ENCODE measurements at places on chromosomes 2 and 18.

- no peak for DNase-seq
These were observed 152.1 kb downstream of the THSD7B start for GRCh38 chr2:136917411-136917881.

DNA sequence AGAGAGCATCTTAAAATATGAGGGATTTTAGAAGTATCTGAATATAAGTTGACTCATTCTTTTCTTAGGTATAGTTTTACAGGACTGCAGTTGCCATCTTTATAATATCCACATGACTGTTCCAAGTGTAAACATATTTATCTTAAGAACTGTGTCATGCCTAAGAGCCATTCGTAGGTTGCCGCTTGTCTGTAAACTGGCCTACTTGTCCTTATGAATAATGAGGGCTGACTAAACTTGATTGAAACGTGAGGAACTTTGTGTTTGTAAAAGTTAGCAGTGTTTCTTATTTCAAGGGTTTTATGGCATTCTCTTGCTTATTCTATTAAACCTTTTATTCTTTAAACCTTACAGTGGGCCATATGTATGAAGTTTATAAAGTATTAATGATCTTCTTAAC, 99.6 kb downstream of the MAP3K20 start:
- no peak for DNase-seq

GRCh38 chr2:8515864-8516533, 165.9 kb upstream of the ID2 start:
- DNase-seq: no peak

DNA sequence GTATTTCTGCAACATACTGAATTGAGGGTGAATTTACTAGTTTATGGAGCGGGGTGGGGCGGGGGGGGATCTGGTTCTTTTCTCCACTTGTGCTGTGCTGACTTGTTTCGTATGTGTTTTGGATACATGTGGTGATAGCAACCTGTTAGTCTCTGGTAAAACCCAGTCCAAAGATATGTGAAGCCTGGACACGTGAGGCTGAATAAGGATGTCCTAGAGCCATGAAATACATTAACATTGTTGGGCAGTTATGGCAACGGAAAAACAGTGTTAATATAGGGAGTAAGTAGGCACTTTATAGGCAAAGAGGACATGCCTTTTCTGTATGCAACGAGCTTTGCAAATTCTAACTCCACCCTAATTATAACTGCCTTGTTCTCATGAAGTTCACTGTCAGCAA, 42.1 kb upstream of the NEMP2 start:
- no peak for DNase-seq

DNA sequence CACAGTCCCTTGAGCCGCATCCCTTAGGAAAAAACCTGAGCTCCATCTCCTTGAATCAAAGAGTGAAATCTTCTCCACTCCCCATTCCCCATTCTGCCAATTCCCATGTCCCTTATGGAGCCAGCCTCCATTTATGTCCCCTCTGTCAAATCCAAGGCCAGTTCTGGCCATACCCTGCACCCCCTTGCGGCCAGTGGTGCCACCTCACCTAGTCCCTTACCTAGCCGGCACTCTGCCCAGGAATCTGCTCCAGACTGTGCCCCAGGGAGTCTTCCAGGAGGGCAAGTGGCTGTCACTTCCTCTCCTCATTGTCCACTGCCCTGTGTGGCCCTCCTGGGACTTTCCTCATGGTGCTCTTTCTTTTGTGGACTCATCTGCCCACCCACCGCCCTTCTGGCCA, 195.4 kb upstream of the RMP24 start:
- DNase-seq: no peak

DNA sequence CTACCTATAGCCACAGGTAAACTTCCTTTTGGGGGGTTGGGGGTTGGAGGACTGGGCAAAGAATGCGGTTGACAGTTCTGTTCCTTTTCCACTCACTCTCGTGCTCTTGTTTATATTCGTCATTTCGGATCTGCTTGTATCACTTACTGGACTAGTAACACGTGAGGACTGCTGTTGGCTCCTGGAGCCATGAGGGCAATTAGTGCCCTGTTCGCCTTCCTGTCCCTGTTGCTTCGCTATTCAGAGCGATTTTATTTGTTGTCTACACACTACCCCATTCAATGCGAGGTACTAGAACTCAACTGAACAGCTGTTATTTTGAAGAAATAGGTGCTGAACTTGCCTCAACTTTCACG, 1.1 kb downstream of the KCNJ3 start:
- no peak for DNase-seq

GRCh38 chr2:8447610-8448221, 234.1 kb upstream of the ID2 start:
- DNase-seq: no peak

DNA sequence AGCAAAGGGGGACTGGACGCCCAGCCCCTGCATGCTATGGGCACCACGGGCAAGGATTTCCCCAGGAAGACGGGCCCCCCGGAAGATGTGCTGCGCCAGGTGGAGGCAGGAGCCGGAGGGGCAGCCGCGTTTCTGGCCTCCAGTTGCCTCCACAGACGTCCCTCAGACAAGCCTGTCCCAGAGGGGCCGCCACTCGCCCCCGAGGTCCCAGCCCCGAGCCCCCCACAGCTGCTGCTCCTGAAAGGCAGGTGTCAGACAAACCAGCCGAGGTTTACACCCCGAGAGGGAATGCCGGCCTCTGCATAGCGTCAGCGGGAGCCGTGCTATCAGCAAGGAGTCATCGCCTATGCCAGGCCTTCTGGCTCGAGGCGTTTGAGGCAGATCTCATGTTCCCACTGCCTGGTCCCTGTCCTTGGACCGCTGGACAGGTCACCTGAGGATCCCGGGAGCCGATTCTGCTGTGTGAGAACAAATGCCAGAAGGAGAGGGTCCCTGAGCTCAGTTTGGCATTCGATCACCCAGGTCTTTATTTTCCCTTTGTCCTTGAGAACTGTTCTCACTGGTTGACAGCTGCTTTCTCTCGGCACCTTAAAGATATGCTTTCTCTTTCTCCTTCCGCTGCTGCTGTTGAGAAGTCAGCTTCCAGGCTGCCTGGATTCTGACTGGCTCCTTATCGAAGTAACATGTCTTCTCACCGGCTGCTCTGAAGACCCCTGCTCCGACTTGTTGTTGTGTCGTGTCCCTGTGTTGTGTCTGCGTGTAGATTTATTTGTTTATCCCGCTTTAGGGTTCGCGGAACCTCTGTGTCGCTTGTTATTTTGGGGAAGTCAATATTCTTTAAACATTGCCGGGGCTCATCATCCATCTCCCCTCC, 20.6 kb downstream of the CROCC2 start:
- DNase-seq: no peak

DNA sequence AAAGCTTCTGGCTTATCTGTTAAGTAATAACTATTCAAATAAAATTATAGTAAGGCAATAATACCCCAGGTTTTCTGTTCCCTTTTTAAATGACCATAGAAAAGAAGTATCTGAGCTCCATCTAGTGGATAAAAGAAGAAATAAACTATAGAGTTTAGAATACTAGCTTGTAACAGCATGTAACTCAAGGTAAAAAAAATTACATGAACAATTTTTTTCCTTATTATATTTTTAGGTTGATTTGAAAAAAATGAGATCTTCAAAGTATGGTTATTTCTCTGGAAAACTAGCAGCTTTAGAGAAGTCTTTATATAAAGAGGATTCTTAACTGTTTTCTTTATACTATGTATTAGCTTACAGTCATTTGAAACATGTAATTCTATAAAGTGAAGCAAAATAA, 58.1 kb downstream of the NCKAP1 start:
- DNase-seq: no peak

DNA sequence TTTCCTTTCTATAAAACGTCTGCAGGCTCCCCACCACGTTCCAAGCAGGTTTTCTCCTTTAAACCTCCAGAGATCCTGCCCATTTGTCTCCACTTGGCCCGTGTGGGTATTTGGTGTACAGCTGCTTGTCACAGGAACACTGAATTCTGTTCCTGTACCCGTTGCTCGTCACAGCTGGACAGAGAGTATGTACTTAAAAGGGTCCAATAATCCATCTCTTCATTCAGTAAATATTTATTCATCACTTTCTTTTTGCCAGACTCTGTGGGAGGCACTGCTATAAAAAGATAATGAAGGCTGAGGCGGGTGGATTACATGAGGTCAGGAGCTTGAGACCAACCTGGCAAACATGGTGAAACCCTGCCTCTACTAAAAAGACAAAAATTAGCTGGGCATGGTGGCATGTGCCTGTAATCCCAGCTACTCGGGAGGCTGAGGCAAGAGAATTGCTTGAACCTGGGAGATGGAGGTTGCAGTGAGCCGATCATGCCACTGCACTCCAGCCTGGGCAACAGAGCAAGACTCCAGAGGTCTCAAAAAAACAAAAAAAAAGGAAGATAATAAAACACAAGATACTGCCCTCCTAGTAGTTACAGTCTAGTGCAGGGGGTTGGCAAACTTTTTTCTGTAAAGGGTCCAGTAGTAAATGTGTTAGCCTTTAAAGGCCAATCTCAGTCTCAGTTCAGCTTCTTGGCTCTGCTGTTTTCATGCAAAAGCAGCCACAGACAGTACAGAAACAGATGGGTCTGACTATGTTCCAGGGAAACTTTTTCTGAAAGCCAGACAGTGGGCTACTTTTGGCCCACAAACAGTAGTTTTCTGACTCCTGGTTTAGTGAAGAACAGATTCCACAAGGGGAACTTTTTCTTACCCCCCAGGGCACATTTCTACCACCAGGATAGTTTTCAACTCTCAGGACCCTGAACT, 309.9 kb upstream of the RAB12 start:
- DNase-seq: no peak
